ENCODE measurements at places on chromosomes 1 and 21.

GRCh38 chr1:181984006-181984405, 77.5 kb downstream of the ZNF648 start:
- DNase-seq = no peak

DNA sequence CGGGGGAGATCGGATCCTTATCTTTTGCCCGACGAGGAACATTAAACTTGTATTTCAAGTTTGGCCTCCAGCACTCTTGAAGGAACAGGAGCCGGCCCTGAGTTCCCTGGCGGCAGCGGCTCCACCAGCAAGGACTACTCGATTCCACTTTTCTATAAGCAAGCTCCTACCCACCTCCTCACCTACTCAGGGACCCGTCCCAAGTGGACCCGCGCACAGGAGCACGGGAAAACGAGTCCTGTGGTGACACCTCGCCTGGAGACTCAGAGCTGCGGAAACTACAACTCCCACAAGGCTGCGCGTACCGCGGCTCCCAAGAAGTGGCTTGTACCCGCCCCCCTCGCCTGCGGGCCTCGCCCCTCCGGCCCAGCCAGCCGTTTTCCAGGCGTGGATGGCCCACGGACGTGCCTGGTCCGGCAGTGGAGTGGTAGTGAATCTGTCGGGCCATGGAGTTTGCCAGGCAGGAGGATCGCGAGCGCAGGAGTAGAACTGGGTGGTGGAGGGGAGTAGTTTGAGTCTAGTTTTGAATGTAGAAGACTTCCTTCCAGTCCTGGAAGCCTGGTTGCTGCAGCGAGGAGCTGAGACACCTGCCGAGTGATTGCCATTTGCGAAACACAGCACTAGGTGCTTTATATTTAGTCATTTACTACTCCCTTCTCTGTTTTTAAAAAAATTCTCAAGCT, at the start of gene ACP6:
Gene ACP6 (minus strand): TSS at position 206 of the 683 bp plus-strand sequence. CDS start 476 bp downstream, outside the sequence.
- DNase-seq = peak; percentile 96

DNA sequence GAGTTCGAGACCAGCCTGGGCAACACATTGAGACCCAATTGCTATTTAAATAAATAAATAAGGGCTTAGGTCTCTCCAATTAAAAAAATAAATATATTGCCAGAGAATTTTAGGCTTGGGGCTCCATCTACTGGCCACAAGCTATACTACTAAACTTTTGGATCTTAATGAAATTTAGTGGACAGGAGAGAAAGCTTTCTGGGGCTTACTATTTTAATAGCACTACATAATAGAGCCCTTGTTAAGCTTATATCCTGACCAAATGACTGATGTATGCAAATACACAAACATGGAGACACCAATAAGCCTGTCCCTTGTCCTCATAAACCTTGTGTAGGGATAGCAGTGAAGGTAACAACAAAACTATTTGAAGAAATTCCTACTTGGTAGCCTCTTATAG, 18.4 kb downstream of the CCT3 start:
- no peak for DNase-seq

DNA sequence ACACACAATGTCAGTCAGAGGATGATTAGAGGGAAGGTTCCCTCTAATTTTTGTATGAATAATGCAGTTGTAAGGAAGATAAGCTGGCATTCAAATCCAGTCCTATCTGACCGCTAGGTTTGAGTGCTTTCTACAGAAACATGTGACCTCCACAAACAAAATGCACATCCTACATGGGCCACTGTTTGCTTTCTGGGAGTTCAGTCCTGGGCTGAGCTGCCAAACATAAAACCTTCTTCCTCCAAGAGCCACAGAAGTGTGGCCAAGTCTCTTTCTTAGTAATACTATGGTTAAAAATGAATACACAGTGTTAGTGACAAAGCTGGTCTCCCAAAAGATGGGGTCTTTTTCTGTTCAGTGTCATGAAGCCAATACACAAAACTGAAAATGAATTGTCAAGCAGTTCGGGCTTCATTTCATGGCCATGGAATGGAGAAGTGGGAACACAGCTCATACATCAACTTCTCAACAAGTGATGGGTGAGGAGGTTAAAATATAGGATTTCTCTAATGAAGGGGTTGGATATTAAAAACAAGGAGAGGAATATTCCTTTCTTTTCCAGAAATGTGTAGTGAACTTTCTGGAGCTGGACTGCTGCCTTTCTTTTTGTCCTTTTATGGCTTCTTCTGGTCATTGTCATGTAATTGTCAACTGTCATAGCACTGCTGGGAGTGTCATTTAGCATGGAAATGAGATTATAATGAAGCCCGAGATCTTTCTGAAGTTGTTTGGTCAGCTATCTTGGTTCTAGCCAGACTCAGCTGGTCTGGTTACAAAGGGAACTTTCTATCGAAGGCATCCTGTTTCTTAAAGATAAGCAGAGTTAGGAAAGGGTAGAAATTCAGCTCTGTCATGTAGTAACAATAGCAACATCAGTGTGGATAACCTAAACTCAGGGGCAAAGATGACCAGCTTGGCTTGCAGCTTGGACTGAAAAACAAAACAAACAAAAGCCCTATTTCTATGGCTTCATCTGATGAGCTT, 135.1 kb downstream of the CHD1L start:
- DNase-seq = no peak

DNA sequence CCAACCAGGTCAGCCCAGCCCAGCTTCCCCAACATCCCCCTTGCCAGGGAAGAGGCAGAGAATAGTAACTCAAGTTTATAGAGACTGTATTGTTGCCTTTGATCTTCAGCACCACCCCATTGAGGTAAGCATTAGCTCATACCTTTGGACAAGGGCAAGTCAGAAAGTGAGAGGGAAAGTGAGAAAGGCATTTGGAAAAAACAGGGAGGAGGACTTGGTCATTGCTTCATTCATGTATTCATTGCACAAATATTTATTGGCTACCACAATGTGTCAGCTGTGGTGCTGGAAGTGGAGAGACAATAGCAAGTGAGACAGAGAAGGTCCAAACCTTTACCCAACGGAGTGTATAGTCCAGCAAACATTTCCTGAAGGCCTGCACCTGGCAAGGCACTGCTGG, 561.2 kb downstream of the KIF26B start:
- DNase-seq = no peak

- DNase-seq = no peak
Observed at GRCh38 chr1:202351725-202352124, 3.2 kb downstream of the PPP1R12B start.

GRCh38 chr1:18008081-18008480, 99.5 kb upstream of the IGSF21 start:
- DNase-seq = no peak

GRCh38 chr1:77687519-77687906, 5.1 kb upstream of the ZZZ3 start:
- no peak for DNase-seq

GRCh38 chr1:172895761-172896160, 155.0 kb downstream of the TNFSF18 start:
- DNase-seq = no peak

DNA sequence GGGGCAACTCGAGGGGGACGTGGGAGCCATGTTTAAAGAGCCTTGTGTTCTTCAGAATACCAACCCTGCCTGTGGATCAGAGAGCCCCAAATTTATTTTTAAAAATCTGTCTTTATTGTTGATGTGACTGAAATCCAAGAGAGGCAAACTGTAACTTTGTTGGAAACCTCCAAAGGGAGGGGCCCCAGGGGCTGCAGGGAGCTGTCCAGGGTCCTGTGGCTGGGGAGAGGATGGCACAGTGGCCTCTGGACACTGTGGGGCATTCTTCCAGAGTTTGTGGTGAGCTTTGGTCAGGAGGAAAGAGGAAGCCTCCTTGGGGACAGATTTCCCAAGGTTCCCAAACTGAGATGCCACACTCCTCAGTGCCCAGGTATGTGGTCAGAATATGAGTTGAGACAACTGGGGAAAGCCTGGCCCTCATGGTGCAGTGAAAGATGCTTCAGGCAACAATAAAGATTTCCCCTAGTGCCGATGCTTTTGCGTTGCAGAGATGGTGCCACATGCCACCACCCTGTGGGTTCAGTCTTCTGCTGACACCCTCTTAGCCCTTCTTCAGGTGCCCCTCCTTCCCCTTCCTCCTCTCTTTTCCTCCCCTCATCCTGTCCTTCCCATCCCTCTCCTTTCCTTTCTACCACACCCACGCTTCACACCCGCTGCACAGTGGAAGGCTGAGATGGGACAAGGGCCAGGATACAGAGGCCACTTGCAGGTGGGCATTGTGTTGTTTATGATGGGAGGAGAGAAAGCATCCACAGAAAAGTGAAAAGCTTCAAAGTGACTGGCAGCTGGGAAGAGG, 122.1 kb downstream of the UCK2 start:
- no peak for DNase-seq

GRCh38 chr1:209266590-209267205, 316.8 kb upstream of the CAMK1G start:
- DNase-seq = no peak

- DNase-seq = no peak
Observed at GRCh38 chr1:162560303-162561036, 1.1 kb upstream of the UAP1 start.

DNA sequence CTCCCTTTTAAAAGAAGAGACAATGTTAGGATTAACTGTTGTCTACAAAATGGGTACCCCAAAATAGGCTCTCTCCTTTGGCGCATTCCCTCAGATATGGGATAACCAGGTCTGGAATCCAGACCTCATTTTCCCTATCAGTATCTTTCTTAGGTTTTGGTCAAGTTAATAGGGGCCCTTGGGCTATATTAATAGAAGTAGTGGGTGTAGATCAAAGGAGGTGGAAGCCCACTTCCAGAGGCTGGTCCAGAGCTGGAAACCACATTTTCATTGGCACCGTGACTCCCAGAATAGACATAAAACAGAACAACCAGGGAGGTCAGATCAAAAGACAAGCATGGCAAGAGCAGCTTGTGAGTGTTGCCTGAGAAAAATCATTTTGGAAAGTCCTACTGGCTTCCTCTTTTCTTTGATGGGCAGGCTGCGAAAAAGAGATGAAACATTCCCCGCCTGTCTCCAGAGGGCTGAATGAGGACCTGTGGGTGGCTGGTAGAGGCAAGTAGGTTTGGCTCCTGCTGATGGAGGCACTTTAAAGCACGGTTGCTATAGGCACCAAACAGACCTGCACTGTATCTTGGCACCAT, 25.8 kb upstream of the KIF21B start:
- no peak for DNase-seq

DNA sequence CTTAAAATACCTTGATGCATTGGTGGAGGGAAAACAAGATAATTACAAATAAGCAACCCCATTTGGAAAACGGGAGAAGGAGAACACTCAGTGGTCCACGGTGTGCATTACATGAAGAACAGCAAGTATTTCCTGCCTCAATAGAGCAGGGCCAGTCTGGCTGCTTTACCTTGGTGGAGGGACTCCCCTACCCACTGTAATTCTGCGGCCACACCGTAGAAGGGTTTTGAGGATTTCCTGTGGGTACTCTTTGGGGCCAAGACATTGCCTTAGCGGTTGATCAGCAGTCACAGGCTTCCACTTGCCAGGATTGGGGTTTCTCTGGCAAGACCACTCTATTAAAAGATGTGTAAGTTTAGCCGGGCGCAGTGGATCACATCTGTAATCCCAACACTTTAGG, 16.3 kb upstream of the TMEM54 start:
- no peak for DNase-seq

DNA sequence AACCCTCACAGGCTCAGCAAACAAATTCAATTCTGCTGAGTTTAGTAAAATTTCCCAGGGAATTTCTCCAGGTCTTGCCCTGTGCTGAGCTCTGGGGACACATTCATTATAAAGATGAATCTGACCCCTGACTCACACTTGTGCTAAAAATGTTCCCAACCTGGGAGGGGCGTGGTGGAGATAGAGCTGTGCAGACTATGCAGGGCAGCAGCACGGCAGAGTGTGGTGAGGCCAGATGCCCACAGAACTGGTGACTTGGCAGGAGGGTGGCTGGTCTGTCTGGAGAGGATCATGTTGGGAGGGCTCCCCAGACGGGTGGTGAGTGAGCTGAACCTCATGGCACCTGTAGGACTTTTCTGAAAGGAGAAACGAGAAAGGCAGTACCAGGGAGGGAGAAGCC, 31.6 kb downstream of the FAAH start:
- no peak for DNase-seq

DNA sequence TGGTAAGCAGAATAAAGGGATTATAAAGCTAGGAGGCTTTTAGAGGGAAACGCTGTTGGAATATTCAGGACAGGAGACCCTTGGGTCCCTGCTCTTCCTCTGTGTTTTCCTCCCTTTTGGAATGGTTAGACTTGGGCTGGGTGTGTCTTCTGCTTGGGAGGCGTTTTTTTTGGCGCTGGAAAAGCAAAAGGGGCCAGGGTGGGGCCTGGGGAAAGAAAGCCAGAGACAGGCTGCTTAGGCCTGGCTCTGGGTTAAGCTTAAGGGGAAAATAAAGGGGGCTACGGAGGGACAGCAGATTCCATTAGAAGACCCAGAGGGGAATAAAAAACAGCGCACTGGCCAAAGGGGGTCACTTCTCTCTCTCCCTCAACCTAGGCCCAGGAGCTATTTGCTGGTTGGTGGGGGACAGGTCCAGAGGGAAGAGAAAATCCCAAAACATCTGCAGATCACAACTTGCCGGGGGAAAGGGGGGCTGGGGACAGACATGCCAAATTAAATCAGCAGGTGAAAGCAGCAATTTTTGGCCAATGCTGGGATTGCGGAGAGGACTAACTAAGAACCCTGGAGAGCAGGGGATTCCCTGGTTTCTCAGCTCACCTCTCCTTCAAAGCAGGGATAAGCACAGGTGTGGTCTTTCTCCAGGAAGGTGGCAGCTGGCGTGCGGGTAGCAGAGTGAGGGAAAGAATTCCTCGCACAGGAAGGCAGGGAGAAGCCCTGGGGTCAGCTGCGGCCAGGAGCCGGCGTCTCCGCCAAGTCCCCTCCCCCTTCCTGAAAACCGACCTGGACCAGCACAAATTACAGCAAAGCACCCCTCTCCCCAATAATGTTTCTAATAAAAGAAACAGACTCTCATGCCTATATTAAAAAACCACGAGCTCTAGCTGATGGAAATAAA, 82.2 kb upstream of the AK4 start:
- DNase-seq = peak; percentile 13

GRCh38 chr21:41601573-41602368, 93.8 kb upstream of the TMPRSS2 start:
- no peak for DNase-seq
